ENCODE measurements at places on chromosomes 4 and X. TPM values are rescaled to one million over a fixed set of nuclear protein-coding genes. Genes with fewer than 3 reads are reported as not detected.

DNA sequence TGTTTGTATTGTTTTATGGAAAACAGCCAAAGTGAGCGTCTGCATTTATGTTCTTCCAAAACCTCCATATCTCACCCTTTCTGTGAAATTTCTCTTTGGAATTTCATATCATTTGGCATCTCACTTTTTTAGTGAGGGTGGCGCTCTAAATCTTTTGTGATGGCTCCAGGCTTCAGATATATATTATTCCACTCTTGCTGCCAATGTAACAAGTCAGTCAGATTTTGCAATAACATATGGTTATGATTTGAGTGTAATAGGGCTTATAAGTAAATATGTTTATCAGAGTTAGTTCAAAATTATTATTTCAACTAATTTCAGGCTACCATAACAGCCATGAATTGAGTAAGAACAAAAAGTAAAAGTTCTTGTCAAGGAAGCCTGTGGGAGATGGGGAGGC, 314.7 kb downstream of the PDGFC start:
- H3K4me1 ChIP-seq, result no peaks in the 10 kb centered on the region
- H3K36me3 ChIP-seq, result no peaks in the 10 kb centered on the region
- no peaks in the 10 kb centered on the region for H3K27me3 ChIP-seq
- no peak overlapping the region for H3K4me3 ChIP-seq

DNA sequence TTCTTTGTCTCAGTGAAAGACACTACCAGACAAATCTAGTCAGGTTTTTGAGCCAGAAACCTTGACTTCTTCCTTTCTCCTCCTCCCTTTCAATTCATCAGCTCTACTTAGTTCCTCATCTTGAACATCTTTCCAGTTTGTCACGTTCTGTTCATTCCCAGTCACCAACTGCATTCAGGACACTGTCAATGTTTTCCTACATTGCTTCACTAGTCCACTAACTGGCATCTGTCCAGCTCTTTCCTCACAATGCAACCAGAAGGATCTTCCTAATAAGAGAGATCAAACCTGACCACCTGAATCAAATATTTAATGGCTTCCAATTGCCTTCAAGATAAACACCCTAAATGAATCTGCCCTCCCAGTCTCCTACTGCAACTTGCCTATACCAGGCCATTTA, 52.5 kb downstream of the SYNPO2 start:
- H3K4me1 ChIP-seq, result no peaks in the 10 kb centered on the region
- H3K36me3 ChIP-seq, result no peaks in the 10 kb centered on the region
- H3K4me3 ChIP-seq, result no peak overlapping the region

DNA sequence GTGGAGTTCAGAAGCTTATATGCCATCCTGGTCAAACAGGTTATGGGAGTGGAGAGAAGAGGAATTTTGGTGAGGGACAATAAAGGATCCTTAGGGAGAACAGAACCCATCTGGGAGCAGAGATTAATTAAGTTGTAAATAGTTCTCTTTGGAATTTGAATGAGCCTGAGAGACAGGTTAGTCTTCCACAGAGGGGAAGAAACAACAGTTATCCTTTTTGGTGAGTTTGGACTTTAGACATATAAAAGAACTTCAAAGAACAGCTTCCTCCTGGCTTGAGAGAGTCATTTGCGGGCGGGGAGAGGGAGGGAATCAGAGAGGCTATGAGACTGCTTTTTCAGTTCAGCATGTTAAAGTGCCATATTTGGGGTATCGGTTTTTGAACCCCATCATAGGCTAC, 793.3 kb upstream of the MAGEB2 start:
- DNase-seq, result no peak
- no peaks in the 10 kb centered on the region for H3K36me3 ChIP-seq
- H3K27ac ChIP-seq, result no peak overlapping the region
- H3K27me3 ChIP-seq, result no peaks in the 10 kb centered on the region

- no peak overlapping the region for H3K27ac ChIP-seq
- no peak for DNase-seq
- no peak overlapping the region for H3K4me3 ChIP-seq
These were observed 8.2 kb upstream of the ZRSR2 start for GRCh38 chrX:15781961-15782699.

DNA sequence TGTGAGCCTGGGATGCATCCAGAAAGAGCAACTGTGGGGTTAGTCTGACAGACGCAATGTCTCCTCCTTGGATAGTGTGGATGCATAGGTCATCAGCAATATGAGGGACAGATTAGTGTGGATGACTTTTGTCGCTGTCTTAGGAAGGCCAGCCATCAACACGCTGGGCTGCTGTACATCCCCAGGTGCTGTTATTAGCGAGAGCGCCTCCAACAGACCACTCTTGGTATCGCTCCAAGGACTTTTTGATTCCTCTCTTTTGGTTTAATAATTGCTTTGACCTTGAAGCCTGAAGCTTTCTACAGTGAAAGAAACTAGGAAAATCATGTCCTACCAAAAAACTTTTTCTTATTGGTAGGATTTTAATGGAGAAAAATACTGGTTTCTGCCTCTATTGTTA, 76.7 kb downstream of the TMEM131L start:
- H3K27me3 ChIP-seq, result no peaks in the 10 kb centered on the region
- peaks cover 6% of the 10 kb centered on the region for H3K4me1 ChIP-seq
- H3K4me3 ChIP-seq, result no peak overlapping the region
- no peak overlapping the region for H3K27ac ChIP-seq
- DNase-seq, result no peak

DNA sequence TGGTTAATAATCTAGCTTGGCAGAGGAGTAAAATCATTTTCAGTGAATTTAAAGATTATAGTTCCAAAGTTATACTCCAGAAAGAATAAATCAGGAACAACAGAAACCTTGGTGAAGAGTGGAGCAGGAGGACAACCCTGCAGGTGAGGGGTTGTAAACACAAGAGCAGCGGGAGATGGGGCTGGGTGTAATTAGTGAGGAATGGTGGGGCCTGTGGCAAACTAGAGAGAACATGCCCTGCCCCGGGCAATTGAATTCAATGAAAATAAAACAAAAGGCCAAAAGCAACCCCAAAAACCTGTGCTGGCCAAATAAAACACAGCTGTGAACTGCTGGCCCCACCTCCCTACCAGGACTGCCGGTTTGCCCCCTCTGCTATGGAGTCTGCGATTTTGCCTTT, 325.2 kb downstream of the NR3C2 start:
- no peaks in the 10 kb centered on the region for H3K27me3 ChIP-seq
- H3K4me3 ChIP-seq, result no peak overlapping the region
- no peak overlapping the region for H3K27ac ChIP-seq
- no peak for DNase-seq
- peaks cover 5% of the 10 kb centered on the region for H3K36me3 ChIP-seq
- H3K4me1 ChIP-seq, result no peaks in the 10 kb centered on the region

- H3K27me3 ChIP-seq, result no peaks in the 10 kb centered on the region
- no peak for DNase-seq
- H3K36me3 ChIP-seq, result no peaks in the 10 kb centered on the region
- H3K4me3 ChIP-seq, result no peak overlapping the region
These were observed 108.0 kb downstream of the ITM2A start for GRCh38 chrX:79259073-79259689.

DNA sequence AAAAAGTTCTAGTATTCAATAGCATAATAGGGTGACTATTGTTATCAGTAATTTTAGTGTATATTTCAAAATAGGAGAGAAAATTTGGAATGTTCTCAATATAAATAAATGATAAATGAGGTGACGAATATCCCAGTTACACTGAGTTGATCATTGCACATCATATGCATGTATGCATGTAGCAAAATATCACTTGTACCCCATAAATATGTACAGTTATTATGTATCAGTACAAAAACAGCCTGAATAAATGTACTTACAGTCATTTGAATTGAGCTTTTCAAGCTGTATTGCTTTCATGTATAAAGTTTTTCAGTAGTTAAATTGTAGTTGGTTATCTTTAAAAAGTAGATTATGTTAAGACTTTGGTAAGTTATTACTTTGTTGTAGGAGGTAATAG, 12.6 kb downstream of the CISD2 start:
- peaks cover 32% of the 10 kb centered on the region for H3K36me3 ChIP-seq
- H3K4me1 ChIP-seq, result no peaks in the 10 kb centered on the region
- H3K27ac ChIP-seq, result no peak overlapping the region
- DNase-seq, result no peak
- no peak overlapping the region for H3K4me3 ChIP-seq

DNA sequence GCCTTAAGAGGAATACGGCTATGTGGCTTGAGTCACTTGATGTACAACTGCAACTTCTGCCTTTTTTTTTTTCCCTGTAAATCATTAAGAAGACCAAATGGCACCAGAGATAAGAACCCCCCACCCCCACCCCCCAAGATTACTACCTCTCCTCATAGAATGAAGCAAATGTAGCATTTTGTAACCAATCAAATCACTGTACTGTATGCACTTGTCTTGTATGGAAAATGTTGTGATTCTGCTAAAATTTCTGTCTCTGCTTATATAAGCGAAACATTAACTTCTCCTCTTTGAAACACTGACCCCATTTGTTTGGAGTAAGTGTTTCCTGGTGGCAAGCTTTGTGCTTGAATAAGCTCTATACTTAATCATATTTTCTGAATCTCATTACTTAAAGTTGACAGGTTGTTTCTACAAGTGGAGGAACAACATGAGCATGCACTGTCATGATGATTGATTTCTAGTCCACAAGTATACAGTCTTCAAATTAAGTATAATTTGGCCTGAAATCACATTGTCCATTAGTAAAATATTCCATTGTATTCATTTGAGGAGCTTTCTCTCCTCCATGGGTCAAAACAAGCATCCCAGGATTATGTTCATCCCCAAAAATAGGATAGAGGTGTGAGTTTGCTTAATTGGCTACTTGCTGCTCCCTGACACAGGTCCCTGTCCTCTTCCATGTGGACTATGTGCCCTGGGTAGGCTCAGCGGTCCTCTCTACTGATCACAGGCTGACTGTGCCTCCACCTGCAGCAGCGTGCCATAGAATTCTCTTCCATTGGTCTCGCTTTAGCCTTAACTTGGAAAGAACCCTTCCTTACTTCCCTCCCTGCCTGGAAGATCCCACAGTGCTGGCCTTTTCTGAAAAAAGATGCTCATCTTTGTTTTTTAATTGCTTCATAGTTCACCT, 104.0 kb upstream of the BMP2K start:
- H3K4me3 ChIP-seq, result no peak overlapping the region
- H3K36me3 ChIP-seq, result no peaks in the 10 kb centered on the region
- no peaks in the 10 kb centered on the region for H3K27me3 ChIP-seq
- no peak for DNase-seq

DNA sequence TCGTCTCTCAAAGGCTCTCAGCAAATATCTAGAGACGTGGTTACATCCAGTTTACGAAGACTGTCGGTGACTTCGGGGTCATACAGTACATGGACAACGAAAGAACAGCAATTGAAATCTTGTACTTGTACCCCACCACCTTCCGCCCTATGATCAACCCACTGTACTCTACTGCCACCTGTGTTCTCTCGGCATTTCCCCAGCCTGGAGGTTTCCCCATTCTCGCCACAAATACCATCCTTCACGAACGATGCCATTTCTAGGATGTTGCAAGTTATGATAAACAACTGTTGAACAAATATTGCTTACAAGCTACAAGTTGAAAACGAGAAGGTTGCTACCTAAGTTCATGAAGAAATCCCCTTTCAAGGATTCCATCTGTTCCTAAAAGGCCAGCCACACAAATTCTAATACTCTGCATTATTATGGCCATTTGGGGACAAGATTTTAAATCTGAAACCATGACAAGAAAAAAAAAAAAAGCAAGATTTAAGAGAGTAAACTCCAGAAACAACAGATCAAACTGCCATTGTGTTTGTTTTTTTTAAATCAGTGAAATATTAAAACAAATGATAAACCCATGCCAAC, 1.6 kb downstream of the APBB2 start:
- no peak overlapping the region for H3K27ac ChIP-seq
- H3K4me1 ChIP-seq, result no peaks in the 10 kb centered on the region
- DNase-seq, result no peak
- H3K27me3 ChIP-seq, result no peaks in the 10 kb centered on the region

GRCh38 chr4:77172336-77172735, 15.3 kb downstream of the CCNG2 start:
- peak overlapping the region; percentile 4 for H3K27ac ChIP-seq
- H3K36me3 ChIP-seq, result no peaks in the 10 kb centered on the region
- no peak for DNase-seq
- no peak overlapping the region for H3K4me3 ChIP-seq
- H3K4me1 ChIP-seq, result peaks cover 4% of the 10 kb centered on the region

GRCh38 chrX:113421432-113421831, 580.8 kb upstream of the AMOT start:
- H3K36me3 ChIP-seq, result no peaks in the 10 kb centered on the region
- no peak for DNase-seq
- no peaks in the 10 kb centered on the region for H3K4me1 ChIP-seq
- no peaks in the 10 kb centered on the region for H3K27me3 ChIP-seq

- DNase-seq, result no peak
- no peaks in the 10 kb centered on the region for H3K27me3 ChIP-seq
- H3K27ac ChIP-seq, result no peak overlapping the region
- no peaks in the 10 kb centered on the region for H3K4me1 ChIP-seq
These were observed 7.5 kb downstream of the APEX2 start for GRCh38 chrX:55007656-55008055.

DNA sequence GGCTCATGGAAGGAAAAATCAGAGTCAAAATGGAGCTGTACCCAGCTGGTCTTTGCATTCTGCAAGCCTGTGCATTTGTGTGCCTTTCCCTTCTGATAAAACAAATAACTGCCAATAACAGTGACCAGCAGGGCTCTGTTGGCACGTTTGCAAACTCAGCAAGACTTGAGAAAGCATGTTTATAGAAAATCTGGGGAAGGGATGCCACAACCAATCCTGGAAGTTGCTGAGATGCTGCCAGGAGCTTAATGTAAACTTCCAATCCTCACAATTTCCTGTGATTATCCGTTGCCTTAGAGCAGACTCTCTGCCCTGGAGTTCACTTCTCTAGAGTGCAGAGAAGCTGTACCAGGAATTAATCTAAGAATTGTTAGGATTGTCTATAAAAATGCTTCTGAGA, 6.9 kb upstream of the ANXA3 start:
- DNase-seq, result no peak
- no peaks in the 10 kb centered on the region for H3K36me3 ChIP-seq
- no peaks in the 10 kb centered on the region for H3K4me1 ChIP-seq
- no peaks in the 10 kb centered on the region for H3K27me3 ChIP-seq
- no peak overlapping the region for H3K4me3 ChIP-seq

DNA sequence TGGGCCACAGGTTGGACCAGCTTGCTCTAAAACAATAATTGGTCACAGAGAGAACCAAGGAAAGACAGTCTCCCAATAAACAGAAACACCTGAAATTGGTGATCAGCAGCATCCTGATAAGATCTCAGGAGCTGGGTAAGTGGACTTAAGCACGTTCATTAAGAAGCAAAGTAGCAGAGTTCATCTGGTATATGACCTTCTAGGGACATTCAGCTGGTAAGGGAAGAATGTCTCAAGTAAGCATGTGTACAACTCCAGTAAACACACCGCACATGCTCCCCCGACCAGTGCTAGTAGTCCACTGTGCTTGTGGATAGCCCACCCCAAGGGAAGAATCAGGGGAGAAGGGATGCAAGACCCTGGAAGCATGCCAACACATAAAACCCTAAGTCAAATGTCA, 216.9 kb downstream of the EPHA5 start:
- H3K36me3 ChIP-seq, result no peaks in the 10 kb centered on the region
- no peak overlapping the region for H3K4me3 ChIP-seq
- H3K27ac ChIP-seq, result no peak overlapping the region
- no peaks in the 10 kb centered on the region for H3K27me3 ChIP-seq
- H3K4me1 ChIP-seq, result no peaks in the 10 kb centered on the region

ARHGAP24 gene
- 68.7 TPM for total RNA-seq

SSX4 gene
- total RNA-seq, result not detected

FRAS1 gene
- total RNA-seq, result 5.7 TPM

CTAG1A gene
- total RNA-seq, result not detected

MAGEA2 gene
- not detected for total RNA-seq

SOD3 gene
- 323 TPM for total RNA-seq
